NCI-H82 (cell line): ENCODE measurements at places on chromosomes 6 and 20.

DNA sequence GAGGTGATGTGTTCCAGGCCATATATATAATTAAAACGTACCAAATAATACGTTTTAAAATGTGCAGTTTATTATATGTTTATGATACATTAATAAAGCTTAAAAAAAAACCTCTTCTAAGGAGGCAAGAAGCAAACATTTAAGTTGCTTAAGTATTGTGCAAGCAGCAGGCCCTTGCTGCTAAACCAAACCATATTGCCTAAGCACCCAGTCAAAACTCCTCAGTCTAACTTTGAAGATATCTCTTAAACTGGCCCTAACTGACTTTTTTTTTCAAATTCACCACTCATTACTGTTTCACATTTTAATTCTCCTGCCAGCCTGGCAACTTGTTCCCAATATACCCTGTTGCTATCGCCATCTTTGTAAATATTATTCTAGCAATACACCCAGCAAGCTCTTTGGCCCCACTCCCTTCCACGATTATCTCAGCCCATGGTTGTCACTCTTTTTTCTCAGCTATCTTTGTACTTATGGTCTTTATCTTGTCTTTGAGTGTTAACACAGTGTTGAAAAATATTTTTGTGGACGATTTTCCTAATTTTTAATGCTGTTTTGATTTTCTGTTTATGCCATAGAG lies 60.9 kb downstream of the C6orf58 start:
- DNase-seq, result no peak

DNA sequence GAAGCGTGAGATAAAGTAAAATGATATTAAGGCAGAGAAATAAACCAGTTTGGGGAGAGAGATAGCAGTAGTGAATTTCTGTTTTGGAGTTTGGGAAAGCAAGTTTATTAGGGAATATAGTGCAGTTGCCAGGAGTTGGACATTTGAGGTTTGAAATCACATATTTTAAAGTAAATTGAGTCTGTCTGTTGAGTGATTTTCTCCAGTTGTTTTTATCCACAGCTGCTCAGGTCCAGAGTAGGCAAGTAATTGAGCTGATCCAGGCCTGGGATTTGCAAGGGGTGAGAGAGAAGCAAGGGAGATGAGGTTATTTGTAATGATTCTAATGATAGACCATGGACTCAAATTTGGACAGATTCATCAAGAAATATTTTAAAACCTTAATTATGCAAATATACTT lies 481.9 kb downstream of the UTRN start:
- no peak for DNase-seq

GRCh38 chr20:19974630-19975435 lies 42.3 kb upstream of the NAA20 start:
- no peak for DNase-seq

GRCh38 chr20:23059001-23059400 lies 9.5 kb upstream of the THBD start:
- DNase-seq, result no peak
